ENCODE measurements at places on chromosomes 12 and 14. TPM values are rescaled to one million over a fixed set of nuclear protein-coding genes. Genes with fewer than 3 reads are reported as not detected.

GRCh38 chr12:92402415-92402814 is 256.8 kb upstream of the BTG1 start:
- H3K36me3 ChIP-seq: no peaks in the 10 kb centered on the region
- no peaks in the 10 kb centered on the region for H3K4me1 ChIP-seq
- DNase-seq: no peak
- no peak overlapping the region for H3K27ac ChIP-seq
- no peak overlapping the region for H3K4me3 ChIP-seq
- H3K27me3 ChIP-seq: peaks cover 6% of the 10 kb centered on the region

- H3K4me1 ChIP-seq: no peaks in the 10 kb centered on the region
- H3K27ac ChIP-seq: no peak overlapping the region
- no peak for DNase-seq
- no peak overlapping the region for H3K4me3 ChIP-seq
- no peaks in the 10 kb centered on the region for H3K36me3 ChIP-seq
Measured at GRCh38 chr12:63129927-63130326, 21.1 kb downstream of the AVPR1A start.

GRCh38 chr12:78483767-78484315 is 380.7 kb upstream of the SYT1 start:
- no peak overlapping the region for H3K4me3 ChIP-seq
- no peak for DNase-seq
- H3K36me3 ChIP-seq: no peaks in the 10 kb centered on the region
- no peaks in the 10 kb centered on the region for H3K4me1 ChIP-seq

- H3K27me3 ChIP-seq: peaks cover 65% of the 10 kb centered on the region
- H3K36me3 ChIP-seq: no peaks in the 10 kb centered on the region
- peaks cover 3% of the 10 kb centered on the region for H3K4me1 ChIP-seq
- peak overlapping the region; percentile 39 for H3K4me3 ChIP-seq
- H3K27ac ChIP-seq: no peak overlapping the region
Measured at GRCh38 chr14:94174604-94175010, 485 bp downstream of the PPP4R4 start.

HDAC7 gene
- polyA plus RNA-seq: 119 TPM

- no peaks in the 10 kb centered on the region for H3K4me1 ChIP-seq
- H3K4me3 ChIP-seq: no peak overlapping the region
- DNase-seq: peak; percentile 9
- no peak overlapping the region for H3K27ac ChIP-seq
Measured at GRCh38 chr12:67394550-67394949, 125.4 kb downstream of the CAND1 start.

DNA sequence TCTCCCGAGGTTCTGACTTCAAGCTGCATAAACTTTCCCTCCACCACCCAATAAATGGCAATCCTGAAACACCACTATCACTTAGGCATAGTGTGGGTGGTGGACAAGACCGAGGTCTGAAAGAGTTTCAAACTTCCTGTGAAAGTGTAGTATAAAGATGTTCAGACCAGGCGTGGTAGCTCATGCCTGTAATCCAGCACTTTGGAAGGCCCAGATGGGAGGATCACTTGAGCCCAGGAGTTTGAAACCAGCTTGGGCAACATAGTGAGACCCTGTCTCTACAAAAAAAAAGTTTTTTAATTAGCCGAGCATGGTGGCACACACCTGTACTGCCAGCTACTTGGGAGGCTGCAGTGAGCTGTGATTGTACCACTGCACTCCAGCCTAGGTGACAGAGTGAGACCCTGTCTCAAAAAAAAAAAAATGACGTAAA is 61.9 kb downstream of the CCDC92 start:
- DNase-seq: no peak
- H3K4me3 ChIP-seq: no peak overlapping the region
- no peaks in the 10 kb centered on the region for H3K4me1 ChIP-seq
- H3K27ac ChIP-seq: no peak overlapping the region
- H3K36me3 ChIP-seq: no peaks in the 10 kb centered on the region
- H3K27me3 ChIP-seq: no peaks in the 10 kb centered on the region

DNA sequence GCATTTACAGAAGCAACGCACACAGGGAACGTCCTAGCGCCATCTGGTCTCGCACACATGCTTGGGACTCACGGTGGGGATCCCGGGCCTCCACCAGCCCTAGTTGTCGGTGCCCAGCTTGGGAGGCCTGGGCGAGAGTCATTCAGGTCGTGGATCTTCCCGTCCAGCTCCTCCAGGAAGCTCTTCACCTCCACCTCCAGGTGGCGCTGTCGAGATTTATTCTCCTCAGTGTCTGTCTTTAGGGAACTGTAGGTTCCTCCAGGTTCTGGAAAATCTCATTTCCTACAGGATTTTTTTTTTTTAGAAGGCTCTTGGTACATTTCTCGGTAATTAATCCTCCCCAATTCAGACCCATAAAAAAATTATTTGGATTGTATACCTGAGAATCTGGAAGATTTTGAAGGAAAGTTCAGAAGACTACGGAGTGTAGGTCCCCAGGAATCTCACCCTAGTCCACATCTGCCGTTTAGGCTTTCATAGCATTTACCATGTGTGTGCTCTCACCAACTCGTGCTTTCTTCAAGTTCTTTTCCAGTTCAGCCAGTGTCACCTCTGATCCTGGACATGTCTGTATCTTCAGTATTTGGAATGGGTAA is 910.0 kb downstream of the TMEM121 start:
- DNase-seq: no peak
- no peaks in the 10 kb centered on the region for H3K4me1 ChIP-seq
- H3K36me3 ChIP-seq: no peaks in the 10 kb centered on the region

TAS2R7 gene
- polyA plus RNA-seq: not detected

DNA sequence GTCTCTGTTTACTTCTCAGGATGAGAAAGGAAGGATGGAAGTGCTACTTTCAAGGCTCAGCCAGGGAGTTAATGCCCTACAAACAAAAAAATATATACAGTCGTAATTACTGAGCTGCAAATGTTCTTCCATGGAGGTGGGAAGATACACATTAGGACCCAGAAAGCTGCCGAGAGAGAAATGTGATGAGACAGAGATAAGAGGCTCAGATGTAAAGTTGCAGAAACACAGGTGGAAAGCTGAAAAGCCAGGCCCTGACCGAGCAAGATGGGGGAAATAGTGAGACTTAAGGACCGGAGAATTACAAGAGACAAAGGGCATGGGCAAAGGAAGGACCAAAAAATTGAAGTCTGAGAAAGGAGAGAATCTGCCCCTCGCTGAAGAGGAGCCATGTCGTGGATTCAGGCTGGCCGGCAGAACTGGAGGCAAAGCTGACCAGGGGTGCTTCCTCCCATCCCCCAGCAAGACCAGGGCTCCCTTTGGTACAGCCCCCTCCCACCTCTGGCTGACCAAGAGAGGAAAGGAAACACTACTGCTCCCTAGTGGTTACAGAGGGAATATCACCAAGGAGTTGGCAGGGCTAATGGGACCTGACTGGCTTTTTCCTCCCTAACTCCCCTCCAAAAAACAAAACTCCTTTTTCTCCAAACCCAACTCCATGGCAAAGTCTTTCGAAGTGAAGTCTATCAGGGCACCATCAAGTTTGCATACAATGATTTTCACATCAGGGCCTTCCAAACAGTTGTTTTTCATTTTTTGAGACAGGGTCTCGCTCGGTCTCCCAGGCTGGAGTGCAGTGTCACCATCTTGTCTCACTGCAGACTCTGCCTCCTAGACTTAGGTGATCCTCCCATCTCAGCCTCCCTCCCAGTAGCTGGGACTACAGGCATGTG is 12.1 kb downstream of the ZFHX2 start:
- no peaks in the 10 kb centered on the region for H3K27me3 ChIP-seq
- peak; percentile 45 for DNase-seq
- H3K36me3 ChIP-seq: no peaks in the 10 kb centered on the region
- H3K4me3 ChIP-seq: no peak overlapping the region
- H3K4me1 ChIP-seq: no peaks in the 10 kb centered on the region

SLC25A21 gene
- 0.98 TPM for polyA plus RNA-seq

GRCh38 chr12:122197612-122197966 is 5.9 kb upstream of the B3GNT4 start:
- H3K36me3 ChIP-seq: no peaks in the 10 kb centered on the region
- no peaks in the 10 kb centered on the region for H3K4me1 ChIP-seq
- H3K27ac ChIP-seq: no peak overlapping the region
- H3K4me3 ChIP-seq: no peak overlapping the region
- H3K27me3 ChIP-seq: no peaks in the 10 kb centered on the region

DNA sequence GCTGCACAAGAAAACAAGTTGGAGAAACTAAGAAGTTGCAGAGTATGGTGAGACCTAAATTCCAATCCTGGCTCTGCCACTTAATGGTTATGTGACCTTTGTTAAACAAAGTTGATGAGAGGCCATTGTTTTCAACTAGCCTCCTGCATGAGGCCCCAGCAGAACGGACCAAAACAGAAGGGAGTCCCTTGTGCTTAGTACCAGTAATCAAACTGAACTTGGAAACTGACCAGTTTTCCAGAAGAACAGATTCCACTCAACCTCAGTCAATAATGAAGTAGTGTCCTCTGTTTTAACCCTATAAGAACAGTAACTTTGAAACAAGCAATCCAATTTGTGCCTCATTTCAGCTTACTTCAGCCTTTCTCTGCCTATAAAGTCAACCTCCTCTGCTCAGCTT is 69.9 kb downstream of the C12orf56 start:
- no peaks in the 10 kb centered on the region for H3K4me1 ChIP-seq
- DNase-seq: no peak
- H3K27ac ChIP-seq: no peak overlapping the region
- H3K36me3 ChIP-seq: no peaks in the 10 kb centered on the region

DNA sequence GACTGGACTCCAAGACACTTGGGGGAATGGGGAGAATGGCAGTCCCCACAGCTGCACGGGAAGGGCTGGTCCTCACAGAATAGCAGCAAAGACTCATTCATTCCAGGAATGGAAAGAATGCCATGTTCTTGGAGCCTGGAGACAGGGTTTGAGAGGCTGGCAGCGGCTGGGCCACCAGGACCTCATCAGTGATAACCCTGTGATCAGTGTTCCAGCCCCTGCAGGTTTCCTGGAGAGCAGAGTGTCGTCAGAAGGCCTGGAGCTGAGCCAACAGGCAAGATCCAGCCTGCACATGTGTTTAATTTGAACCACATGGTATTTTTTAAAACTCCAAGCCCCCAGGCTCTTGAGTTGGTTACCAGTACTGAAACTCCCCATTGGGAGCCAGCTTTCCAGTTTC is 11.3 kb downstream of the BDKRB1 start:
- no peaks in the 10 kb centered on the region for H3K27me3 ChIP-seq
- no peak overlapping the region for H3K27ac ChIP-seq
- H3K4me3 ChIP-seq: no peak overlapping the region

- no peak for DNase-seq
- H3K36me3 ChIP-seq: no peaks in the 10 kb centered on the region
- H3K27ac ChIP-seq: no peak overlapping the region
- H3K27me3 ChIP-seq: no peaks in the 10 kb centered on the region
- H3K4me3 ChIP-seq: no peak overlapping the region
Measured at GRCh38 chr14:67984274-67984673, 164.7 kb downstream of the RAD51B start.

DNA sequence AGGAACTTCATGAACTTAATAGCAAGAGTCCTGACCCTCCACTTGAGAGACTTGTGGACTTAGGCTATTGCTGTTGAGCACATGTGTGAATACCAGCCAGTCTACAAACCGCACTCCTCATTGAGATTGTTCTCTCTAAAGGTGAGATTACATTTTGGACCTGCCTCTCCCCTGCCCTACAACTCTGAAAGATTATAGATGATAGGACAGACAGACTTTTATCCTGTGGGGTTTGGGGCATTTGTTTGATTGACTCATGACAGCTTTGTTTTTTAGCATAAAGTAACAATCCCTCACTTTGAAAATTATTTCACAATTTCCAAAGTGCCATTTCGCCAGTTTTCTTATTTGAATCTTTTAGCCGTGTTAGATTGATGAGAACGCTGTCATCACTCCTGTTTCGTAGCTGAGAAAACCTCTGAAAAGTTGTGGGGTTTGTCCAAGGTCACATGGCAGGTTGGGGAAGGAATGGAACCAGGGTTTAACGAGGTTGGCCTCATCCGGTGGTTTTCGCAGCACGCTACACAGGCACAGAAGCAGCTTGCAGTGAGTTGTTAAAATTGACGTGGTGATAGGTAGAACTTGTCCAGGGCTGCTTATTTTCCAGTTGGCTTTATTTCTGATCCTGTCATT is 836 bp downstream of the EVL start:
- H3K4me3 ChIP-seq: no peak overlapping the region
- H3K27ac ChIP-seq: no peak overlapping the region
- H3K27me3 ChIP-seq: no peaks in the 10 kb centered on the region
- H3K36me3 ChIP-seq: no peaks in the 10 kb centered on the region

GRCh38 chr12:41468756-41469155 is 280.6 kb downstream of the PDZRN4 start:
- no peak overlapping the region for H3K4me3 ChIP-seq
- H3K36me3 ChIP-seq: no peaks in the 10 kb centered on the region
- H3K27ac ChIP-seq: no peak overlapping the region
- no peaks in the 10 kb centered on the region for H3K27me3 ChIP-seq
- no peak for DNase-seq
- H3K4me1 ChIP-seq: peaks cover 10% of the 10 kb centered on the region

DNA sequence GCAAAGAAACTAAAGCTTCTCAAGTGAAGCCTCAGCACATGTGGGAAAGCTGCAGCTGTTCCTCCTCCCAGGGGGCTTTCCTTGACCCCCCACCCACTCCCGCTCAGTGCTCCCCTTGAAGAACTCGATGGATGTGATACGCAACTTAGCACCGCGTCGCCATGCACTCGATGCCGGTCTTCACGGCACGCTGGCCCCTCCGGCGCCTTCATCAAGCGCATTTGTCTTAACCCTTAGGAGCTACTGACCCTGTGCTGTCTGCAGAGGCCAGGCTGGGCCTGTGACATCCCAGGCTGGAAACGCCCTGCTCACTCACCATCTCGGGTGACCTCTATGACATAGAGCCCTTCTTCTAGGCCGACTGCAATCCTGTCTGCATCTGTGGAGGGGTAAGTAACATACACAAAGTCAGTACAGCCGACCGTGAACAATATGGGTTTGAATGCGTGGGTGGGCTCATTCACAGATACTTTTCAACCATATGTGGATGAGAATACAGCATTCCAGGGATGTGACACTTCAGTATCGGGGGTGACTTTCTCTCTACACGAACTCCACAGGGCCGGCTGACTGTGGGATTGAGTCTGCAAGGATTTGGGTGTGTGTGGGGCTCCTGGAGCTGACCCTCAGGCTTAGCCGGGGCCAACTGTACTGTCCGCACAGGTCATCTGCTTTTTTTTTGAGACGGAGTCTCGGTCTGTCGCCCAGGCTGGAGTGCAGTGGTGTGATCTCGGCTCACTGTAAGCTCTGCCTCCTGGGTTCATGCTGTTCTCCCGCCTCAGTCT is 23.1 kb downstream of the AMN start:
- H3K27me3 ChIP-seq: no peaks in the 10 kb centered on the region
- no peak overlapping the region for H3K4me3 ChIP-seq
- no peaks in the 10 kb centered on the region for H3K4me1 ChIP-seq
- no peak for DNase-seq
- H3K27ac ChIP-seq: no peak overlapping the region

Data from endothelial cell of umbilical vein (primary cell).